ENCODE measurements at places on chromosomes 6 and 20.

GRCh38 chr20:1894471-1894950 is 696 bp upstream of the SIRPA start:
- DNase-seq, result no peak

DNA sequence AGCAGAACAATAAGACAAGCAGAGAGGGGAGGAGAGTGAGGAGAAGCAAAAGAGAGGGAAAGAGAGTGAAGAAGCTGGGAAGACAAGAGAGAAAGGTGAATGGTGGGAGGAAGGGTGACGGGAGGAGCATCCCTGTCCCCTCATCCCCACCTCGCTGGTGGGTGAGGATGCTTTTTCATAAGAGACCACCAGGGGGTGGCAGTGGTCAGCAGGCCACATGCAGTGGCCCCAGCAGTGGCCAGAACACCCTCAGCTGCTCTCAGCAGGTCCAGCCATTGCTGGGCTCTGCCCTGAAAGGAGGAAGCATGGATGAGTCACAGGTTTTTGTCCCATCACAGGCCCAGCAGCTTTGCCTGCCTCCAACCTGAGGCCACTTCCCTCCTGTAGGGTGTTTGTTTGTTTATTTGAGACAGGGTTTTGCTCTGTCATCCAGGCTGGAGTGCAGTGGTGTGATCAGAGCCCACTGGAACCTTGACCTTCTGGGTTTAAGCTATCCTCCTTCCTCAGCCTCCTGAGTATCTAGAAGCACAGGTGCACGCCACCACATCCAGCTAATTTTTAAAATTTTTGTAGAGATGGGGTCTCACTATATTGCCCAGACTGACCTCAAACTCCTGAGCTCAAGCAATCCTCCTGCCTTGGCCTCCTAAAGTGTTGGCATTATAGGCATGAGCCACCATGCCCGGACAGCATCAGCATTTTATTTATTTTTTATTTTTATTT is 24.0 kb downstream of the FGD2 start:
- peak; percentile 62 for DNase-seq

DNA sequence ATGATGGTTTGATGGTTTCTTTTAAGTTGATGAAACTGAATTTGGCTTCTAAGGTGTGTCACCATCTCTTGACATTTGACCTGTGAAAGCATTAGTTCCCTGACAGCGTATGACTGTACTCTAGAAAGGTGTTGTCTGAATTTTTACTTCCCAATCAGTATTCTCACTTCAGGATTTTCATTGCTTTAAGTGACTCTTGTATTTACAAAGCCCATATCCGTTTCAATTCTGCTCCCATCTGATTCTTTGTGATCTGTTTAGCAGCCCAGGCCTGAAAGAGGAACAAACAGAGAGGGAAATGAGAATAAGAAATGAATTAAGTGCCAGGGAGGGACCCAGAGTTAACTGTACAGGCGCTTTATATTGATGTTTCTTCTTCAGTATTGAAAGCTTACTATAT is 73.7 kb downstream of the FARS2 start:
- DNase-seq, result no peak

- no peak for DNase-seq
Measured at GRCh38 chr6:163943607-163944385, 529.3 kb downstream of the QKI start.

- DNase-seq, result no peak
Measured at GRCh38 chr6:66421570-66421969, 714.5 kb upstream of the EYS start.

DNA sequence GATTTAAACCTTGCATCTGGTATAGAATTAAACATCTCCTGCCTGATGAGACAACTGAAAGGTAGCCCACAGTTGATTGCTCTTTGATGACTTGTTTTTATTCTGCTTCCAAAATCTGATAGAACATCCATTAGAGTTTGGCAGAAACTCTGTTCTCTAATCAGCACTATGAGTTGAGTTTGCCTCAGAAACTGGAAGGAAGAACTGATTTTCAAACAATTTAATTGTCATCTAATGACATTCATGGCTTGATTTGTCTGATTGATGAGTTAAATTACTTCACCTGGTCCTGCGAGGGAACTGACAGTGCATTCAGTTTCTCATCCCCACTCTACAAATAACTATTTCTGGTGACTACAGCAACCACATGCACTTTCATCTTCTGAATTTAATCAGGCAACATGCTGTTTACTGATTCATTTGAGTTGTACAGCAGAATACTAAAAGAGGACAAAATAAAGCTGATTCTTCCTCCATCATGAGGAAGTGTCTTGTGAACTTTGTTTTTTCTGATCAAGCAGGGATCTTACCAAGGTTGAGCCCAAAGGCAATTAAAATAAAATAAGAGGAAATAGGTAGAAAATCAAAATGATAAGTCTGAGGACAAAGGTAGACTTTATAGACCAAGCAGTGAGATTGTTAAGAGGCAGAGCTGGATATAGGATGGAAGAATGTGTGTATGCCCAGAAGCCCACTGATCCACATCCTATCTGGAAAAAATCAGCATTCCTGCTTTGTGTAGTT is 15.7 kb upstream of the MRAP2 start:
- no peak for DNase-seq

- no peak for DNase-seq
Measured at GRCh38 chr6:168609026-168609685, 168.2 kb downstream of the SMOC2 start.

GRCh38 chr20:1696521-1697209 is 39.1 kb upstream of the SIRPG start:
- DNase-seq, result no peak

- no peak for DNase-seq
Measured at GRCh38 chr20:8012724-8013123, 6.8 kb downstream of the TMX4 start.

GRCh38 chr20:35826397-35826998 is 54.7 kb downstream of the PHF20 start:
- no peak for DNase-seq

- DNase-seq, result no peak
Measured at GRCh38 chr6:713351-713750, 20.4 kb upstream of the EXOC2 start.
